ENCODE measurements at places on chromosomes 6 and 20.

DNA sequence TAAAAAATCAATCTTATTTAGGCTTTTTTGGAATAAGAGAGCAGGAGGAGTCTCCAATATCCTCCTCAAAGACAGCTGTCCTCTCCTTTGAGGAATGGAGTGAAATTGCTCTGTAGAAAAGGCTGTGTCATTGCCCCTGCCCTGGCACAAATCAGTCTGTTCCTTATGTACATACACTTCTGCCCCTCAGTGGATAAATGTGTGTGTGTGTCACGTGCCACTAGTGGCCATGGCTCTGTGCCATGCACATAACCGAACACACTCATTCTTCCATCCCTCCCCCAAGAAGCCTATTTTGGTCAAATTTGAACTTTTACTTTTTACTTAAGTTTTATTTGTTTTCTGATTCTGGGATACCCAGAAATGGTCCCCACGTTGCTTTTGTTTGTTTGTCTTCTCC, 49.2 kb downstream of the ANKS1A start:
- no peak for DNase-seq

- DNase-seq, result no peak
Measured at GRCh38 chr6:79071547-79071946, 6.5 kb downstream of the PHIP start.

DNA sequence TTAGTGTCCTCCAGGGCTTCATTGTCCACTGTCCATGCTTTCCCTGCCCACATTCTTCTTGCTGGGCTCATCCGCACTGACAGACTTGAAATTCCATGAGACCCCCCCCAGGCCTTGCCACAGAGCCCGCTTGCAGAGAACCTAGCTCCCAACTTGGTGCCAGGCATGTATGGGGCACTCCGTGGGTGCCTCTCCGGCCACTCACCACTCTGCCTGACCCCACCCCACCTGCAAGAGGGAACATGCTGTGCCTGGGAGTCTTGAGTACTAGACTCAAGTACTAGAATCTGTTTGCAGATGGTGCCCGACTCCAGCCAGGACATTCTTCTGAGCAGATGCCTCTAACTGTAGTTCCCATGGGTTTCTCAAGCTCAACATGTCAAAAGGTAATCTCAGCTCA, 47.9 kb downstream of the TRERF1 start:
- DNase-seq, result no peak

DNA sequence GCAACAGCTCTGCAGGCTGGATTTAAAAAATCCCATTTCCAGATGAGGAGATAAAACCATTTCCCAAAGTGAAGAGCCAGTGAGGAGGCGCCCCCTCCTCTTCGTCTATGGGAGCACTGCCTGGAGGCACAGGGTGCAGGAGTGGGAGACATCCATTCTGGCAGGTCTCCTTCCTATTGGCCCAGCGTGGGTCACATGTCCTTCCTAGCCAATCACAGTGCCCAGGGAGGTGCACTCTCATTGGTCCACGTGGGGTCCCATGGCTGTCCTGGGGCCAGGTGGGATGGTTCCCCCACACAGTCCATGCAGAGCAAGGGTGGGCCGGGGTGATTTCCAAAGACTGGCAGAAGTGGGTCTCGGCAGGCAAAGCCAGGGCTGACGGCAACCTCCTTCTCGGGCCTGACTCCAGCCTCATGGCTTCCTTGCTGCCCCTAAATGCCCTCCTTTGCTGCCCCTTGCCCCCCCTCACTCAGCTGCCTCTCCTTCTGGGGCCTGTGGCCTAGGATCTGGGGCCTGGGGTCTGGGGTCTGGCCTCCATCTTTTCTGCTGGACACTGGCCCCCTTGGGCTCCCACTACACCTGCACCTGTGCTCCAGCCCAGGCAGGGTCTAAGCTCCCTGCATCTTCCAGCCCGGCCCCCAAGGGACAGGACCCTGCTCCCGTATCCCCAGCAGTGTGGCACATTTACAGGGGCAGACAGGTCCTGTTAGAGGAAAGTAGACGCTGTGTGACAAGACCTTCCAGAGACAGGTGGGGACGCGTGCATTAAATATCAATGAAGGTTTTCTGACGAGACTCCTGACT, 231.7 kb downstream of the TAF4 start:
- DNase-seq, result no peak

GRCh38 chr20:16349523-16350260, 223.6 kb downstream of the KIF16B start:
- no peak for DNase-seq

GRCh38 chr20:40891351-40891750, 137.3 kb upstream of the TOP1 start:
- no peak for DNase-seq

DNA sequence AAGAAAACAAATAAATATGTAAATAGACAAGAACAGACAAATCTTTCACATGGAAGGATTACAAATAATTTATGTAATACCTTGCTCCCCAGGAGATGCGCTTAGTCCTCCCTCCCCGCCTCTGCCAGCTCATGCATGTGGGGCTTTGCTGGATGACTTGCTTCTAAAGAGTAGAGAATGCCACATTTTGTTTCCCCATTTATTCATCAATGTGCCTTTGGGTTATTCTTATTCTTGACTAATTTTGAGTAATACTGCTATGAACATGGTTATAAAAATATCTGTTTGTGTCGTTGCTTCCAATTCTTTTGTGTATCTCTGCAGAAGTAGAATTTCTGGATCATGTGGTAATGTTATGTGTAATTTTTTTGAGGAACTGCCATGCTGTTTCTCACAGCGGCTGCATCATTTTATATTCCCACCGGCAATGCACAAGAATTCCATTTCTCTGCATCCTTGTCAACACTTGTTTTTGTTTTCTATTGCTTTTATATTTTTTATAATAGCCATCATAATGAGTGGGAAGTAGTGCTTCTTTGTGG, 23.8 kb upstream of the DUSP22 start:
- DNase-seq, result no peak
